Activated CD8-positive, alpha-beta memory T cell treated with anti-CD3 and anti-CD28 coated beads for 1 hour (primary cell): ENCODE measurements at places on chromosomes 4 and X.

- no peak for DNase-seq
Measured at GRCh38 chr4:6619466-6620255, 20.8 kb upstream of the MRFAP1 start.

GRCh38 chr4:3387943-3388361, 53.8 kb upstream of the HGFAC start:
- no peak for DNase-seq

- DNase-seq: no peak
Measured at GRCh38 chr4:175090116-175090515, 172.0 kb downstream of the ADAM29 start.

DNA sequence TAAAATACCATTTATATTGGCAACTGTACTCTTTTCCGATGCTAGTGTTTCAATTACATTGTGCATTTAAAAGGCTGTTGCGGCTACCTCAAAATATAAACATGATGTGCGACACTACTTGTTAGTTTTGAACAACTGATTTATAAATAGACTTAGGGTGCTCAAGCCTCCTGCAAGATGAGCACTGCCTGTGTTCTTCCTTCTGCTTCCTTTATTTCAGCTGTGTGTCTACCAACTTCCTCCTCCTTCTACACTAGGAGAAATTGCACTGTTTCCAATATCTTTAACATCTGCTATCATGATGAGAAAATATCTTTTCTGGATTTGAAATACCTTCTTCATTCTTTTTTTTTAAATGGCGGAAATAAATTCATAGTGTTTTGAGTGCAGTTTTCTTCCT, 24.0 kb downstream of the TET2 start:
- no peak for DNase-seq

DNA sequence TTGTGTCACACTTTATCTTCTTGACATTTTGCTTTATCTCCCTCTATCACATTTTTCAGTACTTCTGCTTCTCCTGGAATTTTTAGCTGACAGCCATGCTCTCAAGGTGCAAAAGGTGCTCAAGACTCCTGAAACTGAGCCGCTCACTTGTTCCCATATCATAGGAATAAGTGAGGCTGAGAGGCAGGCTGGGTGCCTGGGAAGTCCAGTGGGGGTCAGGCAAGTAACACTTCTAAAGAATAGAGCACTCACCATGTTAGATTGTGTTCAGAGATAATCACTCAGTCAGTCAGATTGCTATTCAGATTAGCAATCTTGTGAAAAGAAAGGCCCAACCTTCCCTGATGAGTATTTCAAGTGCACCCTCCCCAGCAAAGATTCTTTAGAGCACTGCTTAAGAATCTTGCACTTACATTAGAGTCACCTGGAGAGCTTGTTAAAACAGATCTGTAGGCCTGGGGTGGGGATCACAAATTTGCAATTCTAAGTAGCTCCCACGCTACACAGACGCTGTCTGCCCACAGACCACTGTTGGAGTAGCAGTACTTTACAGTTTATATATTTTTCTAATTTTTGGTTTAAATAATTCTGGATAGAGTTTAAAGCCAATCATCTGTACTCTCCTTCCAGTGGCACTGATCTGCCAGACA, 23.1 kb upstream of the LRAT start:
- DNase-seq: no peak

- no peak for DNase-seq
Measured at GRCh38 chr4:109113521-109113920, 188.9 kb downstream of the COL25A1 start.

GRCh38 chr4:38654273-38654672, 9.7 kb upstream of the KLF3 start:
- DNase-seq: no peak

DNA sequence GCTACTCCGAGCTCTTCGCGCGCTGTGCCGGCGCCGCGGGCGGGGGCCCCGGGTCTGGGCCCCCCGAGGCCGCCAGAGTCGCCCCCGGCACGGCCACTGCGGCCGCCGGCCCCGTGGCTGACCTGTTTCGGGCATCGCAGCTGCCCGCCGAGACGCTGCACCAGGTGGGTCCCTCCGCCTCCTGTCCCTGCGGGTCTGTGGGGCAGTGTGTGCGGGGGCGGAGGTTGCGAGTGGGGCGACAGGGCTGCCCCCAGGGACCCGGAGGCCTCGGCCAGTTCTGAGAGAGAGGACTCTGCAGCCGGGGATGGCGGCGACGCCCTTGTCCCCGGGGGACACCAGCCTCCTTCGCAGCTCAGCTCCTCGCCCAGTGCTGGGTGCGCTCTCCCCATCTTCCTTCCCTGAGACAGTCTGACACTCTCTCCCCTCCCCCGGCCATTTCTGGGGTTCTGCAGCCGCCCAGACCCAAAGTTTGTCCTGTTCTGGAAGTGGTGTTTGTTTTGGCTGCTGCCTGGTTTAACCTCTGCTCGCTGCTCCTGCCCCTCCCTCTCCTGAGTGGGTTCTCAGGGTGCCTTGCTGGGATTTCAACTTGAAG, 609 bp downstream of the REPS2 start:
- no peak for DNase-seq

- DNase-seq: no peak
Measured at GRCh38 chrX:18490806-18491555, 65.6 kb downstream of the CDKL5 start.

GRCh38 chr4:39102297-39102696, 40.3 kb downstream of the KLHL5 start:
- no peak for DNase-seq

DNA sequence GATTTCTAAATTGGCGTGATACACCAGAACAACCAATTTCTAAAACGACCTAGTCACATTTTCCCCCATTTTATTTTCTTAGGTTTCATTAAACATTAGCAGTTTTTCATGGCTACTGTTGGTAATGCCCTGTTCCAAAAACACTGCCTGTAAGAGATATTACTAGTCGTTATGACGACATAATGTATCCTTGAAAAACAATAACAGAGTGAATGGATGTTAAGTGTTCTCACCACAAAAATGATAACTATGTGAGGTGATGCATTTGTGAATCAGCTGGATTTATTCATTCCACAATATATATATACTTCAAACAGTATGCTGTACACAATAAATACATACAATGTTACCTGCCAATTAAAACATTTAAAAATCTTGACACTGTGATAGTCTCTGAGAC, 1147.6 kb upstream of the PCDH10 start:
- DNase-seq: no peak
